ENCODE measurements at places on chromosomes 5 and 9.

DNA sequence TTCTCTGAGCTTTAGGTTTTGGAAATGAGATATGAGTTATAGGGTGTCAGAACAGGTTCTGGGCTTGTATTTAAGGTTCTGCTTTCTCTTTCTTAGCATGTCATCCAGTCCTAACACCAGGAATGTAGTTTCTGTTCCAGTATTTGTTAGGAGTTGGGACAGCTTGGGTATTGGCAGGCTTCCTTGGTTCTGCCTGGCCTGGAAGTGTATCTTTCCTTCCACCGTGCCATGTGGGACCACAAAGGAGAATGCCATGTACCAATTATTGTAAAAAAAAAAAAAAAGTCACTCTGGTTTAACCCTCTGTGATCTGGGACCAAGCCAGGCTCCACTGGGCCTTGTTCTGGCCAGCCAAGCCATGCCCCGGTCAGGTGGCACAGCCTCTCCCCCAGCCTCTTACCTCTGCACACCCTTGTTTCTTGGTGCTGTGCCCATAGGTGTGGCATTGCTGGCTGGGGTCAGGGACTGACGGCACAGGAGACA is 47.8 kb downstream of the ARHGAP26 start:
- no peak for DNase-seq

DNA sequence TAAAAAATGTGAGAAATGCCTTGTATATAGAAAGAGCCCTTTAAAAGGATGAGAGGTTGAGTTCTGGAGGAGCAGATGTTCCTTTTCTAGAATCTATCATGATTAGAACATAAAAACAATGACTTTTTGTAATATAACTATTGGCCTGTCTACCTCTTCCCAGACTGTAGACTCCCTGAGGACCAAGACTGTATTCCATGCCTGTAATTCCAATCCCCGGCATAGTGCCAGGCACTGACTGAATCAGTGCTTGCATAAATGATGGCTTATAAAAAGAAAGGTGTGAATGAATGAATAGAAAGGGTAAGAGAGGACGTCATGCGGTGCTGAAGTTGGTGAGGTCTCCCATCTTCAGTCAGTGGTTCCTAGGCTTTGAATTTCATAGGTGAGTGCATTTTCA is 92.6 kb upstream of the GDNF start:
- DNase-seq = no peak

DNA sequence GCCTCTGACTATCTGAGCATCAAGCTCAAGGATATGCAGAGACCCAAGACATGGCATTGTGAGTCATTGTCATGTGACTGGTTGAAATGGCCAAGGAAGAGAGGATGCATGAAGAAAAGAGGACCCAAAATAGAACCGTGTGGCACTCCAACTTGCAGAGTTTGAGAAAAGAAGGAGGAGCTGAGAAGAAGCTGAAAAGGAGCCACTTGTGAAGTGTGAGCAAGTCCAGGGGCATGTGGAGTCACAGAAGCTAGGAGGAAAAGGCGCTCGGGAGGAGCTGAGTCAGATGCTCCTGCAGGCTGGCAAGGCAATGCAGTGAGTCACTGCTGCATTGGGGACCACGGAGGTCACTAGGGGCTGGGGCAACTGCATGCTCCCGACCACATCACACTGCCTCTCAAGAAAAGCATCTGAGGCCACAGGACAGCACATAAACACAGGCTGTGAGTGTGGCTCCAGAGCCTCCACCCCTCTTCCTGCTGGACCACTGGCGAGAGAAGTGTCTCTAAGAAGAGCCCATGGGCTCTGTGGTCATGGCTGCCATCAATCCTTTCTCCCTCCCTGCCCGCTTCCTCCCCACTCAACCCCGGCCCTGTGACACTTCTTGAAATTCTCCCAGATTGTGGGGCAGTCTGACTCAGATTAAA is 197.6 kb downstream of the DRD1 start:
- no peak for DNase-seq

- no peak for DNase-seq
Observed at GRCh38 chr5:38330207-38330606, 71.8 kb downstream of the EGFLAM start.

GRCh38 chr5:77167695-77168121 is 42.8 kb upstream of the PDE8B start:
- peak; percentile 3 for DNase-seq

- no peak for DNase-seq
Observed at GRCh38 chr9:79583952-79584654, 12.3 kb downstream of the TLE4 start.

GRCh38 chr5:56140073-56140472 is 93.1 kb downstream of the ANKRD55 start:
- DNase-seq = no peak

DNA sequence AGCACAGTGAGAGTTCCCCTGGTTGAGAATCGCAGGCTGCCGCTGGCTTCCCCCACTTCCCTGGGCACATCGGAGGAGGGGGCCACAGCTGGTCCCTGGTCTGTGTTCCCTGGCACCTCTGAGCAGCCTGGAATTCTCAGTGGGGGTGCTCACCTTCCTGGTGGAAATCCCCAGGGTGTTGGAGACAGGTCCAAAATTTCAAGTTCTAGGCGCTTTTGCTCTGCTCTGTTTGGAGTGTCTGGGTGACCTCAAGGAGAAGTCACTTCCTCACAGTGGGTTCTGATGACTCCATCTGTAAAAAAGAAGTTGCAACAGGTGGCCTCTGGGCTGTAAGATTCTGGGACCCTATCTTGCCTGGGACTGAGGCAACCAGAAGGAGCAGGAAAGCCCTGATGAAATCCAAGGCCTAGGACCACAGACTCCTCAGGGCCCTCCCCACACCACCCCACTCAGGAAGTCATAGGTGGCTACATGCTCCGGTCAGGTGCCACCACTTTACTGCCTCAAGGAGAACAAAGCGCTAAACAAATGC is at the start of gene TRAF1:
TRAF1 (minus strand) TSS at position 400 of the 532 bp plus-strand sequence. CDS start 721 bp downstream, outside the sequence.
- no peak for DNase-seq

DNA sequence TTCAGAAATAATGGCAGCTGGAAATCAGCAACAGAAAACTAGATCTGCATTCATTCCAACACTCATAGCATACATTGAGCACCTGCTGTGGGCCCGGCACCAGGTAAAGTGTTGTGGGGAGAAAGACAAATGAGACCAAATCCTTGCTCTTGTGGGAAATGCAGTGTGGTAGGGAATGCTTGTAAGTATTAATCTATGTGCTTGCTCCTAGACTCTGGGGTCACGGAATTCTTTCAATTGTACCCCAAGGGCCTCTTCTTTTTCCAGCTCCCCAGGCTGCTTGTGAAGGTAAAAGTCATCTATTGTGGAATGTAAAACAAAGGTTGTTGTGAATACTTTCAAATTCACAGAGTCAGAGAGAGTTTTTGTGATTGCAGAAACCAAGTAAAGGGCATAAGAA is 501.9 kb downstream of the CDK5RAP2 start:
- no peak for DNase-seq

DNA sequence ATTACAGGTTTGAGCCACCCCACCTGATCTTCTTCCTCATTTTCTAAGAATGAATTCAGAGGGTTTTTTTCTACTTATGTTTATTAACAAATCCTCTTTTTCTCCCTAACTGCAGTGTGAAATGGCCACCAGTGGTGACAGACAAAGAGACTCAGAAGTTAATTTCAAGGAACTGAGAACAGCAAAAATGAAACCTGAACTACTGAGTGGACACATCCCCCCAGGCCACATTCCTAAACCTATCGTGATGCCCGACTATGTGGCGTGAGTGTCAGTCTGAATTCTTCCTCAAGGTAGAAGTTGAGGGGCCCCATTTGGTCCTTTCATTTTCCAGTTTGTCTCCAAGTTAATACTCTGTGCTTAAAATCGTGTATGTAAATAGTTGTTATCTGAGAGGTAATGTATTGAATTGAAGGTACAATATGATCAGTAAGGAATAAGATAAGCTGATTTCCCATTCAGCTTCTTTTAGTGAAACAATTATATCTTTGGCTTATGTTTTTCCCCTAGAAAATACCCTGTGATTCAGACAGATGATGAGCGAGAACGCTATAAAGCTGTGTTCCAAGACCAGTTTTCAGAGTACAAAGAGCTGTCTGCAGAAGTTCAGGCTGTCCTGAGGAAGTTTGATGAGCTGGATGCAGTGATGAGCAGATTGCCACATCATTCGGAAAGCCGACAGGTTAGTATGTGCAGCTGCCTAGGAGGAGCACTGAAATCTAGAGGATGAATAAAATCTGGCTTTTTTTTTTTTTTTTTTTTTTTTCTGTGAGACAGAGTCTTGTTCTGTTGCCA is 17.7 kb downstream of the MARVELD2 start:
- DNase-seq = no peak

DNA sequence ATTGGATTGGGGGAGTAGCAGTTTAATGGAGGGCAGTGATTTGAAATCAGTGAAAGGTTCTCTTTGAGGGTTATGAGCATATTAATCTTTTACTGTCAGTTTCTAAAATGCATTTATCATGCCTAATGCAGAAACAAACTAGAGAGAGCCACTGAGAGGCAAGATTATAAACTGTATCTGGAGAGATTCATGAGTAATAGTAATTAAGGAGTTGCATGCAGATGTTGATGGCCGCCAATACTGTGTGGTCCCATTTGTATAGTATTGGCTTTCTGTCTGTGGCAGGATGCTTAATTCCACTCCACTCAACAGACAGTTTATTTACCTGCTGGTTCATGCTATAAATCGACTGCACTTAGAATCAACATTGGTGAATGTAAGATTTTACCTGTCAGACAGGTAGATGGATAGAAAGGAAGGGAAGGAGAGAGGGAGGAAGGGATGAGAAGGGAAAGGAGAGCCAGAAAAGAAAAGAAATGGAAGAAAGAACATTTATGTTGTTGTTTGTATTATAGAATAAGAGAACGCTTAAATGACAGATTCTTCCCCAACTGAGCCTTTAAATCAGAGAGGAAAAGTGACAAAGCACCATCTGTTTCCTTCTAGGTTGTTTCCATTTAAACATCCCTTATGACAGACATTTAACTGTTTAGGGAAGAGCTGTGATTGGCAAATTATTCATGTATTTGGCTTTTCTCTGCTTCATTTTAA is 146.5 kb downstream of the PAM start:
- no peak for DNase-seq

- DNase-seq = no peak
Observed at GRCh38 chr5:54415896-54416601, 39.5 kb upstream of the HSPB3 start.

- no peak for DNase-seq
Observed at GRCh38 chr9:108836781-108837180, 19.0 kb downstream of the ACTL7B start.

GRCh38 chr9:135006911-135007570 is 80.4 kb upstream of the OLFM1 start:
- no peak for DNase-seq

GRCh38 chr9:95317893-95318211 is 343 bp upstream of the FANCC start:
- no peak for DNase-seq

DNA sequence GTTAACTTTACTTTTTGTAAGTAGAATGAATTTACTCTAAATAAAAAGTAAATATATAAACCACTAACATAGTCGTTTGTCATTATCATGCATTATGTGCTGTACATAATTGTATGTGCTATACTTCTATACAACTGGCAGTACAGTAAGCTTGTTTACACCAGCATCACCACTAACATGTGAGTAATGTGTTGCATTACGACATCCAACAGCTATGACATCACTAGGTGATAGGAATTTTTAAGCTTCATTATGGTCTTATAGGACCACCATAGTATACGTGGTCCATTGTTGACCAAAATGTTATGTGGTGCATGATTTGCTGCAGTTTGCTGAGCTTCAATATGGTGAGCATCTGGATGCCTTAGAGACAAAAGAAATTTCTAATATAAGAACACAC is 819.1 kb upstream of the GRAMD2B start:
- no peak for DNase-seq

DNA sequence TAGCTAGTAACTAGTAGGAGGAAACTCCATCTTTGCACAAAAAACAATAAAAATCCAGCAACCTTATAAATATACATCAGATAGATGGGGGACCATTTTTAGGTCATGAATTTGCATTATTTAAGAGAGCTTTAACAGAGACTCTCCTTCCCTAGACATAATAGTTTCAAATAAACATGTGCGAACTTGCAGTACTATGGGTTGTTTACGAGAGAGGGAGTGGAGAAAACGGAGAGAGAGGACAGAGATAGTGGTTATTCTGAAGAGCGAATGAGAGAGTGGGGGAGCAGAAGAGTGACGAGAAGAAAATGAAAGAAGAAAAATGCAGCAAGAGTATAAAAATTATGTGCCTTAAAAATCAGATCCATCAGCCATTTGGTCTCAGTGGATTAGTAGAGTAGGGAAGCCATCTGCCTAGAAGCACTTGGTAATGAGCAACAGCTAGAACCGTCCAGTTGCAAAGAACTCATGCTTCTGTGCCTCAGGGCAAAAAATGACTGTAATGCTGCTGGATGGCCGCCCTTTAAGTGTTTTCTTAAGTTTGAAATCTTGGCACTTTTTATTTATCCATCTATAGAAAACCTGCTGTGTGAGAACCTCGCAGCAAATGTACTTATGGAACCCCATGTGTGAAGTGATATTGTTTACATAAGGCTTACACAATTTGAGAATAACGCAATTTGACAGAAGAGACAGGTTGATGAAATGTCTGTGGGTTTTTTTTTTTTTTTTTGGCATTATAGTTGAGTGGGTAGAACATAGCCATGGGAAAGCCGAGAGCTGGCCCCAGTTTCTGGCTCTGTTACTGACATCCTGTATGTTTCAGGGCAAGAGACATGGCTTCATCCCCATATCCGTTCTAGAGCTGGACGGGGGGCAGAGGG is 95.6 kb upstream of the ZNF608 start:
- DNase-seq = no peak

DNA sequence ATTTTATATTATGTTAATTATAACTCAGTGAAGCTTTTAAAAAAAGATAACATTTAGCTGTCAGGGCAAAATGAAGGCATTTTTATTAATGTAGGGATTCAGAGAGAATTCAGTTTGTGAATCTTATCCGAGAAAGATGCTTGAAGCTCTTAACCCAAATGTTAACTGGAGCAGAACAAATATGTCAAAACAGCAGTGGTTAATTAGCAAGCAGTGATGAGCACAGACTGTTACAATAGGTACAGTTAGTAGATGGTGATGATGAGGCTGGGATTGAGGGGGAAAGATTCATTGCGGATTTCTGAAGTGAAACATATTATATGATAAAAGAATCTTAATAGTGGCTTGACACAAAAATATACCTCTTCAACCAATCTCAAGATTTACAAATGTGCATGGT is 356.7 kb downstream of the DIRAS2 start:
- DNase-seq = no peak

DNA sequence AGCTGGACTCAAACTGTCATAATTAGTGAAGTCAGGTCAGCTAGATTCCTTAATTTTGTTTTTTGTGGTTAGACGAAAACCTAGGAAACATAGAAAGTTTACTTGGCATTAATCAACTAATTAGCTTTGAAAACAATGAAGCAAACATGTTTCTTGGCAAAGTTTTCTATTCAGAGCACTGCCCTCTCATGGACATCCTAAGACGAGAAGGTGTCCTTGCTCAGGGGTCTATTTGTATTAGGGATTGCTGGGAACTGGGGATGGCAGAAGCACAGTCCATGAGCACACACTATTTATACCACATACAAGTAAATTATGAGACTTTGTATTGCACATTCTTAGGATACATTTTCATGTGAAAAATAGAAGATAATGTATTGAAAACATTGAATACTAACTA is 49.7 kb downstream of the POC5 start:
- no peak for DNase-seq

- DNase-seq = no peak
Observed at GRCh38 chr9:76700916-76701315, 63.3 kb upstream of the PCA3 start.
